ENCODE measurements at places on chromosomes 5 and 9.

DNA sequence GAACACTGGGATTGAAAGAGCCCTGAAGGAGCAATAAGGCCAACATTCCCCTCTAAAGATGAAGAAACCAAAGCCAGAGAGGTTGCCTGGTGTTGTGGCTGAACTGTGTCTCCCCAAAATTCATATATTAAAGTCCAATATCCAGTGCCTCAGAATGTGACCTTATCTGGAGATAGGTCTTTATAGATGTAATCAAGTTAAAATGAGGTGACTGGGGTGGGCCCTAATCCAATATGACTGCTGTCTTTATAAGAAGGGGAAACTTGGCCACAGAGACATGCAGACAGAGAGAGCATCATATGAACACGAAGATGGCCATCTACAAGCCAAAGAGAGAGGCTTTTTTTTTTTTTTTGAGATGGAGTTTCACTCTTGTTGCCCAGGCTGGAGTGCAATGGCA is 66.9 kb upstream of the PLPP1 start:
- no peak for DNase-seq

DNA sequence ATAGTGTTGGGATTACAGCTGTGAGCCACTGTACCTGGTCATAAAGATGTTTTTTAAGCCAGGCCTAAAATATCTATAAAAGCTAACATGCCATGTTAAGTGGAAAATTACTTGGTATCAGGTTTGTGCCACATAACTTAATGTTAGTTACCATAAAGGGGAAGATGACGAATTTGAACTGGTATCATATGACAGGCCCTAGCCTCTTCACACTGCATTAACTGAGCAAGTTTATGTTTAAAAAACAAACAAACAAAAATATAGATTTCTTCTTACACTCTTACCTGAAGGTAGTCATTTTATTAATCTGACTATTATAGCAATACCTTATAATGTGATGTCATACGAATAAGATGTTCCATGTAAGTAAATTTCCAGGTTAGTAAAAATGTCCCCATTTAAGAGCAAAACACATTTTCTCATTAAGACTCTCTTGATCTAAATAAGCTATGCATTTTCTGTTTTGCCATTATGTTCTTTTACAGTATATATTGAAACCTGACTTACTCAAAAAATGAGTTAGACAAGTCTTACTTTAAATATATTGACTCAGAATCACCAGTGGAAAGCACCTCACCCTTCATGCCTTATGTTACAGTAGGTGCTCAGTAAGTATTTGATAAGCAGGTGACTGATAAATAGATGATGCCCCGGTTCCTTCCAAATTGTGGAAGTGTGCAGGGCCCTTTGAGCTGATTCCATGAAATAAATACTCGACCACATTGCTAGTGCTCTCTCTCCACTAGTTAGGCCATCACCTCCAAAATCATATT is 125.4 kb downstream of the CDC42SE2 start:
- no peak for DNase-seq

GRCh38 chr5:38831117-38831516 is 14.7 kb upstream of the OSMR start:
- no peak for DNase-seq

- DNase-seq: no peak
Observed at GRCh38 chr5:62606878-62607277, 28.3 kb downstream of the LRRC70 start.

GRCh38 chr9:100211476-100211875 is 112.4 kb downstream of the INVS start:
- DNase-seq: no peak

DNA sequence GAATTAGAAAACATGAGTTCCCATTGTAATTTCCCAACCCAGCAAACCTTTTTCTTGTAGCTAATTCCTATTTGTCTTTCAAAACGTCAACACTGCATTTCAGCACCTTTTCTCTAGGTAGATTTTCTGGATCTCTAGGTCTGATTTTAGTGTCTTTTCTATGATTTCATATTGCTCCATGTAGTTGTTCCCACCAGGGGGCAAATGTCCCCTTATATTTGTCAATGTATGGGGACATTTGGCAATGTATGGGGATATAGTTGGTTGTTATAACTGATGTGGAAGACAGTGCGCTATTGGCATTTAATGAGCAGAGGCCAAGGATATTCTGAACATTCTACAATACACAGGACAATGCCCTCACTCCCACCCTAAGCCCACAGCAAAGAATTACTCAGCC is 273.9 kb upstream of the ADRA1B start:
- no peak for DNase-seq

- no peak for DNase-seq
Observed at GRCh38 chr5:126403876-126404275, 19.3 kb upstream of the GRAMD2B start.

GRCh38 chr9:131008909-131009618 is at the start of gene LAMC3:
LAMC3 (plus strand) TSS chr9:131009174; CDS start chr9:131009215, 41 bp downstream.
- DNase-seq: no peak

- DNase-seq: no peak
Observed at GRCh38 chr9:123689701-123690428, 240.1 kb downstream of the DENND1A start.

DNA sequence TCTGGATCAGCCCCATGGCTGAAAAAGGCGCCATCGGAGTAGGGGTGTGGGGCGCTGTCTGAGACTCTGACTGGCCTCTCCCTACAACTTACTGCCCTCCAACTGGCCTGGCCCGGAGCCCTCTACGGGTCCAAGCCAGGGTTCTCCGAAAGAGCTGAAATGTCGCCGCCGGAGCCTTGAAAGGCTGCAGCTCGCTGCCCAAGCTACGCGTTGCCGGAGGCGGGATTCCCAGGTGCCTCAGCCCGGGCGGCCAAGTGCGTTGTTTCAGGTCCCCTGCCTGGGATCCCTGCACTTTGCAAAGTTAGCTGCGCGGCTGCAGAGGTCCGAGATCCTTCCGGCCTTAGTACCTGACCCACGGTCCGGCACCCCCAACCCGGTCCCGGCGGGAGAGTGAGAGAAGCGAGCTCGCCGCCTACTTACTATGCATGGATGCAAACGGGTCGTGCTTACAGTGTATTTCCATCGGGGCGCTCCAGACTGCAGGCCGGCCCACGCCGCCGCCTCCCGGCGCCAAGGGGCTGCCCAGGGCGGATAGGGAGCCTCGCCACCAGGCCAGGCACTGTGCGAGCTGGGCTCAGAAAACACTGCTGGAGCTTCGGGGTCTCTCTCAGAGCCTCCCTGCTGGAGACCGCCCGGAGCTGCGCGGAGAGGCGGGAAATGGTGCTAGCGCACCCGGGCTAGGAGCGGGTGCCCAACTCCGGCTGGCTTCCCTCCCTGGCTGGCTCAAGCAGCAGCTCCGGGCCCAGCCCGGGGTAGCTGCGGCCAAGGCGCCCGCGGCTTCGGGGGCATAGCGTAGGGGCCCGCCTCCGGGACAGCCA is 7.7 kb downstream of the PAX5 start:
- DNase-seq: no peak

DNA sequence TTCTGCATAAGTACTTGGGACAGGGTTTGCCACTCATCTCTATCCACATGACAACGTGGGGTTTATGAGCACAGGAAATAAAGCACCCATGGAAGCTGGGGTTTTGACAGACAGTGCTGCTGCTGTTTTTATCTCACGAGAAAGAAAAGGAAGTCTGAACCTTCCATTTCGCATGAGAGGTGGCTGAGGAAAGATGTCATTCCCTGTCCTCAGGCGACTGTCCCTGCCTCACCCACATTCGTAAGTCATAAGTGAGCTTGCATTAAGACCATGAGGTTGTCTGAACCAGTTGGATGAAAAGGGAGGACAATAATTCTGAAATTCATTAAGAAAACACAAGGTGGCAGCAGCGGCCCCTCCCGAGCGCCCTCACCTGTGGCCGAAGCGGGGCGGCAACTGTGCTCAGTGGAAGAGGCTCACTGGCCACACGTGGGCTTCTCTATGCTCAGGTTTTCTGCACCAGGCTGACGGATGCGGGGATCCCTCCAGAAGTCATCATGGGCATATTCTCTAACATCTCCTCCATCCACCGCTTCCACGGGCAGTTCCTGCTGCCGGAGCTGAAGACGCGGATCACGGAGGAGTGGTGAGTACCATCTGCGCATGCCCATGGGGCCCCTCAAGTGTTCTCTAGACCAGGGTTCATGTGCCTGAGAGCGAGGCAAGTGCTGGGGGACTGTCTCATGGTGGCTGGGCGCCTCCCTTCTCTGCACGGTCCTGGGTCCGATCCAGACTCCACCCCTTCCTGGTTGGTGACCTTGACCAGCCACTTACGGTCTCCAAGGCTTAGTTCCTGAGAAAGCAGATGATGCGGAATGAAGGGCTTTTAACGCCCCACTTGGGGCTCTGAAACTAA is 54.7 kb upstream of the SUSD3 start:
- peak; percentile 71 for DNase-seq

- DNase-seq: no peak
Observed at GRCh38 chr5:33891788-33892619, at the start of gene ADAMTS12. ADAMTS12 (minus strand) TSS chr5:33891990; CDS start chr5:33891856, 134 bp downstream.

GRCh38 chr9:125650271-125650737 is 56.7 kb downstream of the MAPKAP1 start:
- DNase-seq: peak; percentile 31

DNA sequence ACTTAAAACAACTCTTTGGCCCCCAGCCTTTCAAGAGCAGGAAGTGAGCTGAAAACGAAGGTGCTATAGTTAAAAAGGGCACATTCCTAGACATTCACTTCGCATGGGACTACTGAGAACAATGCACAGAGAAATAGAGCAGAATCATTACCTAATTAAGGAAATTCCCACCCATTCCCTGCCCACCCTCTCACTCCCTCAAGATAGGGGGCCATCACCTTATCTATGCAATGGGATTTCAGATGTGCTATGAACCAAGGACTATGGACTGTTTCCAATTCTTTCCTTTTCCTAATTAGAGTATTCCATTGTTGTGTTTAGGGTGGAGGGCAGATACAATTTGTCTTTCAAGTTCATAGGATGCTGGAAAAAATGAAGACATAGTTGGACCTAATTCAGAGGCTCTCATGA is 476.8 kb downstream of the CETN3 start:
- DNase-seq: no peak

GRCh38 chr5:134038138-134038537 is 33.4 kb upstream of the VDAC1 start:
- DNase-seq: no peak

- no peak for DNase-seq
Observed at GRCh38 chr5:115800108-115800507, 16.4 kb downstream of the CDO1 start.

DNA sequence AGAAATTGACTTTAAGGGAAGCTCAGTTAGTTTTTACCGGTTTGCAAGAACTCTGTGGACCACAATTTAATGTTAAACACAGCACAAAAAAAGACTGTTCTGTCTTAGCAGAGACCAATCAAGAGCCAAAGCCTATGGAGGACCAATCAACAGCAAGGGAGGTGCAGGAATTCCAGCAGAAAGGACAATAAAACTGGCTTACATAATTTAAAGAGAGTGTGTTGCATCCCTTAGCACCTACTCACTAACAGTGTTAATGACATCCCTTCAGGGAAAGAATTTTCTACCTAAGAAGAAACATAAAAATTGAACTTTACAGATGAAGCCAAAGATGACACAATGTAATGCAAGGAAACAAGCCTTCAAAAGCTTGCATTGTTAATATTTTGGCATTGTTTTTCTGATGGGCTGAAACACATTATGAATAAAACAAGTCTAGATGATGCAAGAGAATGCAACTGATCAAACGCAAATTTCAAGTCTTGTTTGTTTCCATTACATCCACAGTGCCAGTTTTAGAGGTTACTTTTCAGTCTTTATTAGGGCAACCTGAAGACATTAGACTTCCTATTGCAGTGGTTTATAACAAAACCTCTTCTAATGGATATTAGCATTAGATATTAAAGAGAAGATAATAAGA is 111.3 kb upstream of the FST start:
- DNase-seq: no peak

GRCh38 chr9:98886691-98887229 is 56.9 kb upstream of the COL15A1 start:
- DNase-seq: no peak

DNA sequence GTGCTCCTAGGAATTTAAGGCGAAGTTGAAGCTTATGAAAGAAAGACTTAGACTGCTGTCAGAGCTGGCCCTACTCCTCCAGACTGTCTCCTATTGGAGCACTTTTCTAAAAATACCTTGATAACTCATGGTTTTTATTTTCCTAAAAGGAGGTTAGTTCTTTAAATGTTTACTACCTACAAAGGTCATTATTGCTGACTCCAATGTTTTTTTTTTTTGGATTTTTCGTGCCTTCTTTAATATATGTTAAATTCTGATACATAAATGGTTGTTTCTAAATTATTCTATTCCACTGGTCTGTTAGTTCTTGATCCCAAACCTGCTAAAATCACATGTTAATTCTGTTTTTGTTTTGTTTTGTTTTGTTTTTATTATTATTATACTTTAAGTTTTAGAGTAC is 227.6 kb upstream of the FTMT start:
- no peak for DNase-seq

DNA sequence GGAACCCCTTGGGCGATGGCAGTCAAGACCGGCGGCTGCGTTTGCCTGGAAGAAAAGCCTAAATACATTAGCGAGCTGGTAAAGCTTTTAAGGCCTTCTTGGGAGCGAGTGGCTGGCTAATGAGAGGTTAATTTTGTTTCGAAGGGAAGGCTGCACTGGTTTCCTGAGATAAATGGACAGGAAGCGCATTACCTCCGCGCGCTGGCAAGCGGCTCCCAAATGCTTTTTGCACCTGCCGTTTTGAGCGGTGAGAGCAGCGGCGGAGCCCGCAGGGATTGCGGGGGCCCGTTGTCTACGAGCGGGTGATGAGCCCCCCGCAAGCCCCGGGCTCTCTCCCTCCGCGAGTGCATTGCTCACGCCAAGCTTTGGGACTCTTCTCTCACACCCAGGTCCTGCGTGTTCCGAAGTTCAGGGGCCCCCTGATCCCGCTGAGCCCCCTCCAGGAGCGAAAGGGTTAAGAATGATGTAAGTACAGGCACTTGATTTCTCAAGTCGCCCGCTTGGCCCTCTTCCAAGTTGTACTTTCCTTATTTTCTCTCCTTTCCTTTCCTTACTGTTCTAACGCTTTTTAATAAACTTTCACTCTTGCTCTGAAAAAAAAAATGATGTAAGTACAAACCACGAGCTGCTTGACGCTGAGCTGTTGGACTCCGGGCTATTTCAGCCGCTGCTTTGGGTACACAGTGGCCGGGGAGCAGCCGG is 3.1 kb upstream of the RGMB start:
- peak; percentile 34 for DNase-seq

GRCh38 chr5:50292735-50293394 is 148.2 kb downstream of the EMB start:
- DNase-seq: no peak

- no peak for DNase-seq
Observed at GRCh38 chr9:8857068-8857925, 1057.7 kb upstream of the DMAC1 start.

- no peak for DNase-seq
Observed at GRCh38 chr9:36932198-36932597, 101.9 kb downstream of the PAX5 start.

GRCh38 chr5:61263072-61263471 is 69.0 kb upstream of the ZSWIM6 start:
- DNase-seq: no peak

GRCh38 chr9:124217836-124218437 is 39.8 kb upstream of the NEK6 start:
- DNase-seq: no peak

- no peak for DNase-seq
Observed at GRCh38 chr5:117295941-117296340, 721.3 kb upstream of the SEMA6A start.

GRCh38 chr5:123809594-123810221 is 297.7 kb downstream of the CSNK1G3 start:
- no peak for DNase-seq

Measured in activated CD4-positive, alpha-beta T cell treated with anti-CD3 and anti-CD28 coated beads, Interleukin-2, amount 50 U/mL, for 48 hours (primary cell).